ENCODE measurements at places on chromosomes 16 and 17. TPM values are rescaled to one million over a fixed set of nuclear protein-coding genes. Genes with fewer than 3 reads are reported as not detected.

DNA sequence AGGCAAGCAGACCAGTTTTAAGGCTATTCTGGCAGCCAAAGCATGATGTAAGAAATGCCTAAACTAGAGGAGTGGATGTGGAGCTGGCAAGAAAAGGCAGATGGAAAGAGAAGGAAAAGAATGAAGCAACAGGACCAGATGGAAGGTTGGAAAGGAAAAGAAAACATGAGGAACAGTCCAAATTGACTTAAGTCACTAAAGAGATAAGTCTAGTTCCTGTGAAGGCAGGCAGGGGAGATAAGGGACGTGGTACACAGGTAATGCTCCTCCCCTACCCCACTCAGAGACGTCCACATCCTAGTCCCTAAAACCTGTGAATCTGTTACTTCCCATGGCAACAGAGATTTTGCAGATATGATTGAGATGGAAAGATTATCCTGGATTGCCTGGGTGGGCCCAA is 43.5 kb downstream of the TEX2 start:
- DNase-seq, result no peak

DNA sequence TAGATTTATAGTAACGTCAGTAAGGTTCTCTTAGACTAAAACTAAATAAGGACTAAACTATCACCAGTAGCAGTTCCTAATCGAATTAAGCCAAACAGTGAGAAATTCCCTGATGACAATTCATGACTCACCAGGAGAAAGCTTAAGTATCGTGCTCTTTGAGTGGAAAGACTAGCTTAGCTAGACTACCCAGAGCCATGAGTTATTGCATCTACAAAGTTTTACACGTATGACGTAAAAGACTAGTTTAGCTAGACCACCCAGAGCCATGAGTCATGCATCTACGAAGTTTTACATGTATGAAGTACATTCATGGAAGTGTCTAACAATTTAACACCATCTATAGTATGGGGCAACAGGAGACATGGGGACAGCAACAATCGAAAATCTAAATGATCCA is 36.6 kb downstream of the UBE2G1 start:
- DNase-seq, result peak; percentile 98

GRCh38 chr16:68447653-68448359 is 502 bp downstream of the SMPD3 start:
- no peak for DNase-seq

DNA sequence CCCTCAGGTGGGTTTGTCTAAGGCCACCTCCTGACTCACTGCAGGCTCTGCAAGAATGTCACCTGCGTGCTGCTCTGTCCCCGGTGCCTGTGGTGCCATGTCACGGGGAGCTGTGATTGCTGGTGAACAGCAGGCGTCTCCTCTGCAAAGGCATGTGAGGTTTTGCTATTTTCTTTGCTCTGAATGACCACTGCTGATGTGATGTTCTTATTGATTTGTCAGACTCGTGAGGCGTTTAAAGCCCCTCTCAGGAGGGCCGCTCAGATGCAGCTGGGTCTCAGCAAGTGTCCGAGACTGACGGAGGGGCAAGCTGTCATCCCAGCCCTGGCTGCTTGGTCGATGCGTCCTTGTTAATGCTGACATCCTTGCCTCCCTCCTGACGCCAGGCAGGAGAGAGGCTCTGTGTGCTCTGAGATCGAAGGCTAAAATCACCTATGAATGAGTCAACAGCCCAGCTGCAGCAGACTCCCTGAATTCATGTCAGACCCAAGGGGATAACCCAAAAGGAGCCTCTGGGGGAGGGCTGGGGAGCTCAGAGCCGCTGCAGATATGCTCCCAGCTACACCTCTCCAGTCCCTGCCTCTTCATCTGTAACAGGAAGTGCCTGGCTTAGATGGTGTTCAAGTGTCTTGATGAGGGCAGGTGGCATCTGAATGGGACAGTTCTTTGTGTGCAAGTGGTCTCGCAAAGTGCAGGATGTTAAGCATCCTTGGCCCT is 11.8 kb upstream of the PEMT start:
- DNase-seq, result no peak

- DNase-seq, result peak; percentile 83
Measured at GRCh38 chr16:75340741-75341491, 89.5 kb upstream of the BCAR1 start.

- DNase-seq, result no peak
Measured at GRCh38 chr16:20673882-20674683, 23.4 kb downstream of the ACSM1 start.

DNA sequence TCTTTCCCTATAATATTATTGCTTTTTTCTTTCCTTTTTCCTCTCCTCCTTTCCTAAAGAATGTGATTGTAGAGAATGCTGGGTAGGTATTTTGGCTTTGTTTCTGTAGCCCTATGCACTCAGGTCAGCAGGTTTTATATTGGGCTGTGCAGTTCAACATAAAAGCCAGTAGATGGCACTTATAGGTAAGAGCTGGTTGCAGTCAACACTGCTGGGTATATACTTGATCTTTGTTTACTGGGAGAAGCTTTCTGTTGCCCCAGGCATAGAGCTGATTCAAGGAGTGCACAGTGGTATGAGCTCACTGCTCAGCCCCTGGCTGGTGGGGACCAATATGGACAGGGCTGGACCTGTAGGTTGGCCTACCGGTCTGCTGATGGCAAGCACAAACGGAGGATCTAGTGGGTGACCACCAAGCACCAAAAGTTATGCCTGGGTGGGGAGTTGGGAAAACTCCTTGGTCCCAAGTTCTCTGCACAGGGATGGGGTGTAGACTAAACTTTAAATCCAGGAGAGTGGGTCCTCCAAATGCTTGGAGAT is 378.9 kb downstream of the PMP22 start:
- no peak for DNase-seq

GRCh38 chr17:80408872-80409271 is 6.1 kb upstream of the ENDOV start:
- DNase-seq, result no peak

GRCh38 chr16:82639666-82640336 is 13.0 kb downstream of the CDH13 start:
- peak; percentile 41 for DNase-seq

DNA sequence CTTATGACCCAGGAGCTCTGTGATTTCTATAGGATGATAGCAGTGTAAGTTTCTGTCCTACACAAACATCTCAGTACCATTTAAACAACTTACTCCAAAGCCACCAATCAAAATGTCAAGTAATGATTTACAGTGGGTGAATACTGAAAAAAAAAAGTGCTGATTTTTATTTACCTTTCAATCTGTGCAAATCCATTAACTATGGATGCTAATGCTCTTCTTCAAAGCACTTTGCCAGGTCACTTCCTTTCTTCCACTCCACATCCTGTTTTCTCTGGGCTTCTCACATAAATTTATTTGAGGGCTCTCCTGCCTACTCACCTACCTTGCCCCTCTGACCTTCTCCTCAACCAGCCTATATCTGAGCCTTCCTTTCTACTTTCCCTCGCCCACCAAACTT is 101.6 kb downstream of the SKAP1 start:
- DNase-seq, result no peak

GRCh38 chr17:27381007-27381501 is 75.2 kb upstream of the KSR1 start:
- peak; percentile 32 for DNase-seq

DNA sequence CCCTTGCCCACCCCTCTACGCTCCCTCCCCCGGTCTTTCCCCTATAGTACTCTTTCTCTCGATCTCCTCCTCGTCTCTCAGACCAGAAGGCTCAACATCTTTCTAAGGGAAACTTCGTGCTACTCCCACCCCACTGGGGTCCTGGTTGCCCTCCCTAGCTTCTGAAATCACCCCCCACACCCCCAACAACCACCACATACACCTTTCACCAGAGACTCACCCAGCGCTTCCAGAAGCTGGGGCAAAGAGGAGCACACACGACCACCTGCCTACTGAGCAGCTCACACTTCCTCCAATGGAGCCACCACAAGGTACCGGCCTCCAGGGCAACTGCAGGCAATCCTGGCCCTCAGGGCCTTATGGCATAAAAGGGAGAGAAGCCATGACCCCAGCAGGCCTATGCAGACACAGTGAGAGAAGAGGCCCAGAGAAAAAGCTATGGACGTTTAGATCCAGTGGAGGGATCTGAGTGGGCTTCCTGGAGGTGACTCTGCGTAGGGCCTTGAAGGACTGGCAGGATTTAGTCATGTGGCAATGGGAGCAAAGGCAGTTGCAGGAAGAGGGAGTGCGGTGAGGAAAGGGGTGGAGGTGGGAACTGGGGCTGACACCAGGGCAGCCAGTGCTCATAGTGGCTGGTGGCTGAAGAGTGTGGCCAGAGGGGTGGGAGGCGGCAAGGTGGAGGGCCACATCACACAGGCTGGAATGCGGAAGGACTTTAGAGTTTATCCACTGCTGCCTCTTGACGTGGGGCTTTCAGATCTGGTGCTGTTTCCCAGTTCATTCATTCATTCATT is 12.1 kb upstream of the TMEM92 start:
- DNase-seq, result no peak

GRCh38 chr17:43171586-43172487 is 823 bp downstream of the NBR1 start:
- DNase-seq, result peak; percentile 95

DNA sequence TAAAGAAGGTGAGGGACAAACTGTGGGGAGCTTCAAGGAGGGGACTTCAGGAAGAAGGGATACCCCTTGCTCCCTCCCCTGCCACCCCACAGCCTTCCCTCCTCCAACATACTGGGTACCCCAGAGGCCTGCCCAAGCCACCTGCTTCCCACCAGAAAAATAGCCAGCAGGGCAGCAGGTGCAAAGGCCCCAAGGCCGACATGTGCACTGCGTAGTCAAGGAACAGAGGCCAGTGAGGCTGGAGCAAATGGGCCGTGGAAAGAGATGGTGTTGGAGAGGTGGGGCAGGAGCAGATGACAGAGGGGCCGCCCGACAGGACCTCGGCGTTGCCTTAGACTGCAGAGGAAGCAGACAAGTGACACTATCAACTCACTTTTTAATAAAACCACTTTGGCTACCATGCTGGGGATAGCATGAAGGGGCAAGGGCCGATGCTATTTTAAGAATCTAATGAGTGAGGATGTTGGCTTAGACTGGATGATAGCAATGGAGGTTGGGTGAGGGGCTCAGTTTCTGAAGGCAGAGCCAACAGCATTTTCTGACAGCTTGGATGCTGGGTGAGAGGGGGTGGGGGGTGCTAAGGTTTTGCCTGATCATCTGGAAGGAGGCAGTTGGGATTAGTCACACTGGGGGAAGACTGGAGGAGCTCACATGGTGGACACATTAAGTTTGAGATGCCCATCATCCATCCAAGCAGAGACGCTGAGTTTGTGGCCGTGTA is 72.8 kb upstream of the TOB1 start:
- DNase-seq, result no peak

DNA sequence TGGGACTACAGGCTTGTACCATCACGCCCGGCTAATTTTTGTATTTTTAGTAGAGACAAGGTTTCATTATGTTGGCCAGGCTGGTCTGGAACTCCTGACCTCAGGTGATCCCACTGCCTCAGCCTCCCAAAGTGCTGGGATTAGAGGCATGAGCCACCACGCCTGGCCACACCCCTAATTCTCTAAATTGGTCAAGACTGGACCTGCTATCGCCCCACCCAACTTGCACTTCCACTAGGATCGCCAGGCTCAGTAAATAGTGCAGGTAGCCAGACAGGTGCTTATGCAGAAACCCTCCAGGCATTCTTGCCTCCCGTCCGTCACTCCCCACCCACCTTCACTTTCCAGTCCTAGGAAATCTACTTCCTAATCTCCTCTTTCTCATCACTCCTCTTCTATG is 481.4 kb upstream of the EEF2KMT start:
- no peak for DNase-seq

UNC13D gene
- total RNA-seq, result 2.5 TPM

CES4A gene
- 1.2 TPM for total RNA-seq

CMTM1 gene
- total RNA-seq, result 6.4 TPM

CTF1 gene
- 5.2 TPM for total RNA-seq

SLC12A3 gene
- 0.18 TPM for total RNA-seq

C17orf75 gene
- total RNA-seq, result 15.3 TPM

MT1A gene
- total RNA-seq, result not detected

OR4D2 gene
- total RNA-seq, result not detected

ZP2 gene
- not detected for total RNA-seq
